ENCODE measurements at places on chromosomes 6 and 20. TPM values are rescaled to one million over a fixed set of nuclear protein-coding genes. Genes with fewer than 3 reads are reported as not detected.

Gene GMPR
- polyA plus RNA-seq: 45.6 TPM

Gene EDN1
- polyA plus RNA-seq: not detected

Gene WFDC10B
- not detected for polyA plus RNA-seq

Gene SRC
- 4.8 TPM for polyA plus RNA-seq

Gene C6orf132
- polyA plus RNA-seq: 0.26 TPM

Gene NHSL1
- polyA plus RNA-seq: not detected

Gene MLIP
- polyA plus RNA-seq: not detected

Gene GABRR2
- polyA plus RNA-seq: 0.09 TPM

Gene CST5
- polyA plus RNA-seq: not detected

Gene TRIM31
- polyA plus RNA-seq: not detected

Gene CPNE5
- polyA plus RNA-seq: not detected

Measured in K562 (cell line).